ENCODE measurements at places on chromosomes 6 and 20. TPM values are rescaled to one million over a fixed set of nuclear protein-coding genes. Genes with fewer than 3 reads are reported as not detected.

- DNase-seq: no peak
Measured at GRCh38 chr6:108738684-108739416, 109.4 kb upstream of the ARMC2 start.

DNA sequence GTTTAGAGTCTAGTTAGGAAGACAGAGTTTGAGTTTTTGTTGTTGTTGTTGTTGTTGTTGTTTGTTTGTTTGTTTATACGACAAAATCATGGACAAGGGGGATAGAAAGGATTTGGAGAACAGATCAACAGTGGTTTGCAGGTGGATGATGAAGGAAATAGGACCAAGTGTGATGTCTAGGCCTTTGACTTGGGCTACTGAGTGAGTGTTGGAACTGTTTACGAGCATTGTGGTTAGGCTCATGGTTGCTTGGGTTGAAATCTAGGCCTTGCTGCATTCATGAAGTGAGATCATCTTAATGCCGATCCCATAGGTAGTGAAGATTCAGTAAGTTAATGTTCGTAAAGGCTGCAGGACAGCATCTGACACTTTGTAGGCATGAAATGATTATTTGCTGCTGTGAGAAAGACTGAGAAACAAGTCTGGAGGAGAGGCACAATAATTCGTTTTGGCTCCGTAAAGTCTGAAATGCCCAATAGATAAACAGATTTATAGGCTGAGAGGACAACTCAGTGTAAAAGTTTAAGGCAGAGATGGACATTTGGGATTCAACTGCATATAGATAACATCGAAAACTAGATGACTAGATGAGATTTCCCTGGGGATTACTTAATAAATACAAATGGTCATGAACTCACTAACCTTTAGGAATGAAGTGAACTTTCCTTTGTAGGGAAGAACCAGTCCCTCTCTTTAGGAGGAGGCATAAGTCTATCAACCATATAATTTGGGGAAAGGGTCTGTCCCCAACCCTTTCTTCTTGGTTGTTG is 70.0 kb downstream of the HDDC2 start:
- DNase-seq: no peak

- no peak for DNase-seq
Measured at GRCh38 chr6:157821342-157822033, 1.6 kb upstream of the SNX9 start.

- peak; percentile 85 for DNase-seq
Measured at GRCh38 chr20:50189681-50190250, 864 bp upstream of the CEBPB start.

The FAXC gene
- 12.9 TPM for total RNA-seq

DNA sequence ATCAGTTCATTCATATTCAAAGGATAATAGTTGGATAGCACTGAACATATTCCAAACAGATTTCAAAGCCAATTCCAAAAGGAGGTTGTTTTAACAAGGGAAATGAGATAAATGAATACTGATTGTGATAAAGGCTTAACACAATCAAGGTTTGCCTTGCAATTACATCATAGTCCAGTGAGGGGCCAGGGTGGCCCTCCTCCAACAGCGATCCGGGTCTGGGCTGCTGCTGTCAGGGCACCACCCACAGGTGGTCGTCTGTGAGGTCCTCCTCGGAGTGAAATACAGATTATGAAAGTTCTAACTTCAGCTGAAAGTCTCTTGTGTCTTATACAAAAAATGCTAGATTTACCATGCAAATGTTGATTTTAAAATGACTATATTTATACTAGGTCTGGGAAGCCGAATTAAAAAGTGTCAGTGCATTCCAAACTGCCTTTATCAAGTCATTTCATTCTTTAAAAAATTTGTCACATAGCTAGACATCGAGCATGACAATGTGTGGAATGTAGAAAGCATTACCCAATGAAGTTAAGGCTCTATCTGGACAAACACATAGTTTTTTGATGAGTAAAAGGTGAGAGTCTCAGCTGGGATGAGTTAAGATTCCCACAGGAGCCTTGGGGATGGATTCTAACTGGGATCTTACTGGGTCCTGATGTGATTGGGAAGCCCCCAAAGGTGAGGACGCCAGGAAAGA is 65.9 kb upstream of the SLC22A23 start:
- DNase-seq: no peak

The ATF6B gene
- total RNA-seq: 39.0 TPM

GRCh38 chr6:162626869-162627268 is 100.7 kb downstream of the PRKN start:
- no peak for DNase-seq

The TNF gene
- 0.93 TPM for total RNA-seq

The ZKSCAN8 gene
- 18.6 TPM for total RNA-seq

The MEP1A gene
- total RNA-seq: not detected

The TAP2 gene
- total RNA-seq: 23.3 TPM

The TRIM10 gene
- total RNA-seq: not detected

DNA sequence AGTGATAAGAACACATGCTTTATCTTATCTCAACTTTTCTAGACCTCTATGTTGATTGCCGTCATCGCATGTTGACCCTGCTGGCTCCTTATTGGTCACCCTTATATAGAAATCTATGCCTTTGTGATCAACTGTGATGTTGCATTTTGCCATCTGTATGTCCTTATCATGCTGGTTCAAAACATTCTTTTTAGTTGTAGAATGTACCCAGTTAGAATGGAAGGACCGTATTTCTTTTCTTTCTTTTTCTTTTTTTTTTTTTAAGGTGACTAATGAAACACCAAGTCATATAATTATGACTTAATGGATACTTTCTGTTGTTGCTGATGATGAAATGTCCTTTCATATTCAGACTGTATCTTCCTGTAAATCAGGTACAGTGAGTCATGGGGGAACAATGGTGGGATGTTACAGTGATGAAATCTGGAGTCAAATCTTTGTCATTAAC is 145.9 kb upstream of the CITED2 start:
- DNase-seq: no peak

The MCCD1 gene
- total RNA-seq: not detected

- no peak for DNase-seq
Measured at GRCh38 chr20:10381477-10381876, 52.5 kb downstream of the MKKS start.

The POU5F1 gene
- not detected for total RNA-seq

DNA sequence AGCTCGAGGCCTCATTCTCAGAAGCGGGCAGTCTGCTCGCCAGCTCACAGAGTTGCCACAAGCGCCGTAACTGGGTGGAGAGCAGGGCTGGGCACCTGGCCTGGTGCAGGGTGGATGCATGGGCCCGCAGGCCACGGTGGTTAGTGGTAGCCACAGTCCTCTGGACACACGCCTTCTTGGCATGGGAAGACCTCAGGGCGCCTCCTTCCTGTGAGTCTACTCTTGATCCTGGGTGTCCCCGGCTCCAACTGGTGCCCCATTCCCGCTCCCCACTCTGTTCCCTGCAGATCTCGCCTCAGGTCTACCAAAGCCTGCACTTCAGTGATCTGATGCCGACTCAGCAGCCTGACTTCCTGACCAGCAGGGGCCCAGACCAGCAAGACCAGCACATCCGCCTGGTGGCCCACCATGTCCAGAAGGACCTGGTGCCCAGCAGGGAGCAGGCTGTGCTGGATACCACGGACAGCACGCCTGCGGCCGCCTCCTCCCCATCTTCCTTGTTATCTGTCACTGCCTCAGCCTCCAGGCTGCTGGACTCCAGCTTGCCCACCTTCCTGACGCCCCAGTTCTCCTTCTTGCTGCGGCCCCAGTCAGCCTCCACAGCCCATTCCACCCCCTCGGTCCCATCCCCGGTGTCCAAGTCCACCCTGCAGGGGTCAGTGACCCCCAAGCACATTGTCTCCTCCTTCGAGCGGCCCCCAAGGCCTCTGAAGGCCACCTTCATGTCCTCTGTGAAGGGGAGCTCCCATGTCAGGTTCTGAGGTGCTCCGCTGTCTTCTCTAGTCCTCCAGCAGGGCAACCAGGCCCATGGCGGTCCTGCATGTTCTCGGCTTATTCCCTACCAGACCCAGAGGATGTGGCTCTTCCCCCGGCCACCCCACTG is 43.1 kb downstream of the SUN5 start:
- peak; percentile 78 for DNase-seq

DNA sequence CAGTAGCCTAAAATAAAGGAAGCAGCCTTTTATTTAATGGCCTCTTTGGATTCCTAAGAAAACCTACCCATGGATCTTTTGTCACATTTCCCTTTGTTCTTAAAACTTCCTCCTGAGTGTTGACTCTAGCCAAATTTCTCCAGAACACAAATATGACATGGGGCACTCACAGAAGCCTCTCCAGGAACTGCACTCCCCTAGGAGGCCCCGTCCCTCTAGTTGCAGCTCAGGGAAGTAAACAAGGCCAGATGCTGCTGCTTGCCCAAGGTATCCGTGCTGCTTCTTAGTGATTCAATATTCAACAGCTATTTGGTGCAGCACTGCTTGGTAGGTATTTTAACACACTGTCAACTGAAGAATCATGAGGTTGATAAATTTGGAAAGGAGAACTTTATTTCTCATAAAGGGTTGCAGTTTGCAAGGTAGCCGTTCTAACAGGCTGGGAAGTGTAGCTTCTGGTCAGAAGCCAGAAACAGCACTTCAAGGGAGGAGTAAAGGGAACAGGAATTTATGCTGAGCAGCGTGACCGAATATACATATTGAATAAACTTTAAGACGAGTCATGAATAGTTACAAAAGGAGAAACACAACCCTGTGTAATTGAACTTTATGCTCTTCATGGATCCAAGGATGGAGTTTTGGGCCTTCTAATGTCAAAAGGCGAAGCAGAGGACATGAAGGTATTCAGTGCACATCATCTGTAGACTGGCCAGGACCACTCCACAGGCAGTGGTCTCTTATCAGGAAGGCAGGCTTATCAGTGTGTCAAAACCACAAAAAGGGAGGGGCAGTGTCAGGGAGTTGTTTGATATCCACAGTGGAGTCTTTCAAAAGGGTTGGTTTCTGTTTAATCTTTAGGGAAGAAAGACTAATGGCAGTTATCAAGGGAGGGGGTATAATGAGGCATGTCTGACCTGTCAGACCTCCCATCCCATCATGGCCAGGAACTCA is 63.3 kb downstream of the CD24 start:
- no peak for DNase-seq

- no peak for DNase-seq
Measured at GRCh38 chr6:132096245-132096644, 145.1 kb upstream of the CCN2 start.

- no peak for DNase-seq
Measured at GRCh38 chr6:148470156-148470555, 127.5 kb downstream of the SASH1 start.

DNA sequence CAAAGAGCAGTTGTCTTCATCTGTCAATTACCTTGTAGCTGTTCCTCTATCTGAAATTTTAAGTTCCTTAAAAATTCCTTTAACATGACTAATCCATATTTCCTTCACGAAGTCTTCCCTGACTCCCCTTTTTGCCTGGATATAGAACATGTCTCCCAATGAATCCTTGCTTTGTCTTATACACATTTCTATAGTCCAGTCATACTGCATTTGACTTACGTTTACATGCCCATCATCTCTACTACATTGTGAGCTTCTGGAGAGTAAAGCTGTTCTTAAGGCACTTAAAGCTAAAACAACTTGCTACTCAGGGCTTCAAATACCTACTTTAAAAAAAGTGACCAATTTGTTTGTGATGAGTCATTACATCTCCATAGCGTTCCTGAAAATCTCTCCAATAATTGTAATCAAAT is 4.9 kb downstream of the REV3L start:
- DNase-seq: no peak

DNA sequence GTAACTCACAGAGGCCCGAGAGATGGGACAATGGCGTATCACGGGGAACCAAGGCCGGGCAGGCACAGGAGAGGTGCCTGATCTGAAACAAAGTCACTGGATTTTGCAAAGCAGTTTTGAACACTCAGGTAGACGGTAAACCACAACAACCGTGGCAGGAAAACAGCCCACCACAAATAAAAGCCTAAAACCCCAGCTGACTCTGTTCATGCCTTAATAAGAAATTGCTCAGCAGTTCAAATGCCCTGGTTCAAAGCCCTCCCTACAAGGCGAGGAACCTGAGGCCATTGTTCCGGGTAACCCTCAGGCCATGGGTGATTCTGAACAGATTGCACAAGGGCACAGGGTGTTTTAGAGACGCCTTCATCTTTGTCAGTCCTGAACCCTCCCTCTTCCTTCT is 114.2 kb downstream of the MAP3K7 start:
- DNase-seq: no peak

GRCh38 chr6:49978332-49979226 is 9.2 kb upstream of the DEFB113 start:
- no peak for DNase-seq

DNA sequence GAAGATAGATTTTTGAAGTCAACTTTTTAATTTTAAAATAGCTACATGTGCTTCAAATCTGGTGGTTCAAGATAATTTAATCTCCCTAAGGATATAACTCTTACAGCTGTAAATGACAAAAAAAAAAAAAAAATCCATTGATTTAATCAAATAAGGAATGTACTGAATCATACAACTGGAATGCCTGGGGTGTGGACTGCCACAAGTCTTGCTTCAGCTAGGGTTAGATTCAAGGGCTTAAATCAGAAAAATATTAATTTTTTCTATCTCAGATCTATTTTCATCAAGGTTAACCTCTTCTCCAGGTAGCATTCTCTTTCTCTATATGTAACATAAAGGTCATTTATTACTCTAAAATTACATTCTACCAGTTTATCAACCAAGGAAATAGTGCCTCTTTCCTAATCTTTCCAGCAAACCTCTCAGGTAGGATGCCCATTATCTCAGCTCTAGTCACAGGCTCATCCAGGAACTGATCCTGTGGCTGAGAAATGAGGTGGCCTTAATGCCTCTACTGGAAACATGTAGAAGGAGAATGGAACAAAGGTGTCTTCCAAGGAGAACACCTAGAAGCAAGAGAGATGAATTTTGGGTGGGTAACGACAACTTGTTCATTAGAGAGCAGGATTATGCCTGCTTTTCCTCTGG is 466.9 kb downstream of the CBLN4 start:
- DNase-seq: no peak

The FARS2 gene
- total RNA-seq: 13.6 TPM

DNA sequence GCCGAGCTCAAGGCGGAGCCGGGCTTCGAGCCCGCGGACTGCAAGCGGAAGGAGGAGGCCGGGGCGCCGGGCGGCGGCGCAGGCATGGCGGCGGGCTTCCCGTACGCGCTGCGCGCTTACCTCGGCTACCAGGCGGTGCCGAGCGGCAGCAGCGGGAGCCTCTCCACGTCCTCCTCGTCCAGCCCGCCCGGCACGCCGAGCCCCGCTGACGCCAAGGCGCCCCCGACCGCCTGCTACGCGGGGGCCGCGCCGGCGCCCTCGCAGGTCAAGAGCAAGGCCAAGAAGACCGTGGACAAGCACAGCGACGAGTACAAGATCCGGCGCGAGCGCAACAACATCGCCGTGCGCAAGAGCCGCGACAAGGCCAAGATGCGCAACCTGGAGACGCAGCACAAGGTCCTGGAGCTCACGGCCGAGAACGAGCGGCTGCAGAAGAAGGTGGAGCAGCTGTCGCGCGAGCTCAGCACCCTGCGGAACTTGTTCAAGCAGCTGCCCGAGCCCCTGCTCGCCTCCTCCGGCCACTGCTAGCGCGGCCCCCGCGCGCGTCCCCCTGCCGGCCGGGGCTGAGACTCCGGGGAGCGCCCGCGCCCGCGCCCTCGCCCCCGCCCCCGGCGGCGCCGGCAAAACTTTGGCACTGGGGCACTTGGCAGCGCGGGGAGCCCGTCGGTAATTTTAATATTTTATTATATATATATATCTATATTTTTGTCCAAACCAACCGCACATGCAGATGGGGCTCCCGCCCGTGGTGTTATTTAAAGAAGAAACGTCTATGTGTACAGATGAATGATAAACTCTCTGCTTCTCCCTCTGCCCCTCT is 1.1 kb downstream of the CEBPB start:
- peak; percentile 88 for DNase-seq
